ENCODE measurements at places on chromosomes 4 and X.

GRCh38 chr4:140374130-140374477 is 658 bp downstream of the SCOC start:
- no peak for DNase-seq

DNA sequence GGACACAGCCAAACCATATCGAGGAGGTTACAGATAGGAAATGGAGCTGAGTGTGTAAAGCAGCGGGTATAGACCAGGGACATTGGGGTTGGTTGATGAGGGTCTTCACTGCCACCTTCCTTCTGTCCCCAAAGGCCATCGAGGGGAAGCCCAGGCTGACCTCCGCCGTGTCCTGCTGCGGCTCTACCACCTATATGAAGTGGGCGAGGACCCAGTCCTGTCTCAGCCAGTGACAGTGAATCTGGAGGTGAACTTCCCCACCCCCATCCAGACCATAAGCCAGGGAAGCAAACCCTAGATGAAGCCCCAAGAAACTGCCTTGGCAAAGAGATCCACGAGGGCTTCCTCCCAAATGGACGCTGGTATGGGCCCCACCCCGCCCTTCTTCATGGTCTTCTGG is 23.2 kb upstream of the MRFAP1 start:
- no peak for DNase-seq

- DNase-seq: no peak
These were observed 951.5 kb upstream of the SLIT2 start for GRCh38 chr4:19300213-19300612.

DNA sequence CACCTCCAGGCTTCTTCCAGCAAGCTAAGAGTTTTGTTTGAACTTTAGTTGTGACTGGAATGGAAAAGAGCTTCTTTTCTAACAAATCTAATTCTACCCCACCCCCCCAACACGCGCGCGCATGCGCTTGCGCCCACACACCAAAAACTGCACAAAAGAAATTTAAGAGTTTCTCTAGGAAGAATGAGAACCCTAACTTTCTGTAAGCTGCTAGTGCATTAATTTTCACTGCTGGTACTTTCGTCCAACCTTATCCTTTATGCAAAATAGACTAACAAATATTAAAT is 9.0 kb upstream of the INTU start:
- no peak for DNase-seq

GRCh38 chr4:105622269-105622668 is 69.8 kb downstream of the ARHGEF38 start:
- DNase-seq: no peak

DNA sequence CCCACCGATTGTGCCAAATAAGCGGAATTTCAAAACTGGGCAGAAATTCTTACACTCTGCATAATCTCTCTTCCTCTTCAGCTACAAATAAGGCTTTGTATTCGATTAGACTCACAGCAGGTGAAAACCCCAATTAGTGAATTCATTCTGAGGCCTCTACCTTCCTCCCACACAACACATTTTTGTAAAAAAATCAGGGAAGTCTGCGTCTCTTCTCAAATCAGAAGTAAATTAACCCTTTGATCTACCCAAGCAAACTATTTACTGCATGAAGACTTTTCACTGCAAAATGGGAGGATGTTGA is 200.6 kb upstream of the FTHL17 start:
- no peak for DNase-seq

DNA sequence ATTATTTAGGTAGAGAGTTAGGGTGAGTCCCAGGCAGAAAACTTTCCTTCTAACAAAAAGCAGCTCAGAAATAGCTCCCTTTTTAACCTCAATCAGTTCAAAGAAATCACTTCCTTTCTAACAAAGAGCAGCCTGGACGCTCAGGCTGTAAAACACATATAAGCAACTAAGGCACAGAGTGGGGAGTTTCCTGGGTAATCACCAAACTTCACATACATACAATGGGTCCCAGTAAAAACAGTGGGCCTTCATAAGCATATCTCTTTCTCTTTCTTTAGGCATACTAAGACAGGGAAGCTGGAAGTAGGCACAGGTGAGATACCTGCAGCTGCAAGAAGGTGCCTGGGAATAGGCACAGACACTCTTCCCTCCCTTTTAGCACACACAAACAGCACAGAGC is 4.9 kb upstream of the NAF1 start:
- DNase-seq: no peak

- DNase-seq: no peak
These were observed 186.1 kb downstream of the TMA16 start for GRCh38 chr4:163680386-163681098.

GRCh38 chr4:144787365-144788258 is 141.7 kb downstream of the HHIP start:
- DNase-seq: no peak

DNA sequence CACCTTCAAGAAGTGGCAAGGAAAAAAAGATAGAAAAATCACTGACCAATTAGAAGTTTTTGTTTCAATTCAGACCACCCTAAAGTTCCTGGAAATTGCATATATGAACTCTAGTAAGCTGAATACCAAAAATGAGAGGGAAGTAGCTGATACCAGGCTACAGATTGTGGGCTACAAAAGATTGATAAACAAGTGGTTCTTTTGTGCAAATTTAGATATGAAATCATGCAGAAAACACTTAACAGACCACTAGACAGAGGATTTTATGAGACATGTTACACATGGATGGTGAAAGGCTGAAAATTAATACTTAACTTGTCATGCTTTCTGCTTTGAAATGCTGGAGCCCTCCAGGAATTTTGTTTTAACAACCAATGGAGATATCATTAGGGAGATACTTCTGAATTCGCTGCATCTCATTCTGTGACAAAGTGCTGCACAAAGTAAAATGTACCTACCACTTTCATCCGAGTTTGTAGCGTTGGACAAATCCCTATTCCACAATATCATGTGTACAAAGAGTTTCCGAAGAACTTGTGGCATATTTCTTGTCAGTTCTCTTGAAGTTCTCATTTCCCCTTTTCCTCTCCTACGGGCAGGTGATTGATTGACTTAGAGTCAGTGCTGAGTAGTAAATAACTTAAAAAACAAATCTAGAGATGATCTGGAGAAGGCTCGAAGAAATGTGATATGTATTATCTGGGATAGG is 235.0 kb downstream of the PALLD start:
- DNase-seq: no peak

GRCh38 chrX:53018627-53019026 is 30.0 kb upstream of the GPR173 start:
- DNase-seq: no peak

GRCh38 chr4:116070283-116070682 is 956.9 kb upstream of the NDST4 start:
- DNase-seq: no peak

DNA sequence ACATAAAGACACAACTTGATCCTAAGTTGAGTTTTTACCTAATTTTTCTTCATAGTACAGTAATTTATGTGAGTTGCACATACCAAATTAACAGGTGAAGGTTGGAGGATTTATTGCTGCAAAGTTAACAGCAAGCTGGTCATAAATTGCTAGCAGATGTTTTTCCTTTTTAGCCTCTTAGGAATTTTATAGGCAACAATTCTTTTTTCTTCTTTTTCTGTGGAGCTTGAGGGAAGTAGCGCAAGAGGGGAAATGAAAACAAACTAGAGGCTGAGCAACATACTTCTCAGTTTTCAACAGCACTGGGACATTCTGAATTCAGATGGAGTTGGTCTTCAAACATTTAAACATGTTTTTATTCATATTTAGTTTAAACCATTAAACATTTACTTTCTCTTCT is 63.7 kb upstream of the TLR2 start:
- DNase-seq: no peak
